Aorta (tissue), 5 donors: ENCODE measurements at places on chromosomes 7 and 10.

- DNase-seq = no peak
Measured at GRCh38 chr7:157634401-157635147, 297.8 kb downstream of the DNAJB6 start.

GRCh38 chr7:132942701-132943100 lies 139.2 kb downstream of the CHCHD3 start:
- DNase-seq = no peak

DNA sequence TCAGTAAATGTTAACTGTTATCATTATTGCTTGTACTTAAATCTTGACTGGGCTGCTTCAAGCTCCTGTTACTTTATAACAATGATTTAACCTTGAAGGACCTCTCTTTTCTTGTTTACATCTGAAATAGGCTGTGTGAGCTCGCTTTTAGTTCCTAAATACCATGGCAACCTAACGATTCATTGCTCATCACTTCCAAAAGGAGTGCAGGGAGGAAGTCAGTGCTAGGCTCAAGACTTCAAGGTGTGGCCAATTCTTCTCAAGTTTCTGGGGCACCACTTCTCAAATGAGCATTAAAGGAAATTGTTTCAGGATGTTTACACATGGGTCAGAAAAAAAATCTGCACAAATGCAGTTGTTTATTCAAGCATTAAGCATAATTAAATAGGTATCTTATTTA lies 284.2 kb downstream of the MTERF1 start:
- DNase-seq = no peak

DNA sequence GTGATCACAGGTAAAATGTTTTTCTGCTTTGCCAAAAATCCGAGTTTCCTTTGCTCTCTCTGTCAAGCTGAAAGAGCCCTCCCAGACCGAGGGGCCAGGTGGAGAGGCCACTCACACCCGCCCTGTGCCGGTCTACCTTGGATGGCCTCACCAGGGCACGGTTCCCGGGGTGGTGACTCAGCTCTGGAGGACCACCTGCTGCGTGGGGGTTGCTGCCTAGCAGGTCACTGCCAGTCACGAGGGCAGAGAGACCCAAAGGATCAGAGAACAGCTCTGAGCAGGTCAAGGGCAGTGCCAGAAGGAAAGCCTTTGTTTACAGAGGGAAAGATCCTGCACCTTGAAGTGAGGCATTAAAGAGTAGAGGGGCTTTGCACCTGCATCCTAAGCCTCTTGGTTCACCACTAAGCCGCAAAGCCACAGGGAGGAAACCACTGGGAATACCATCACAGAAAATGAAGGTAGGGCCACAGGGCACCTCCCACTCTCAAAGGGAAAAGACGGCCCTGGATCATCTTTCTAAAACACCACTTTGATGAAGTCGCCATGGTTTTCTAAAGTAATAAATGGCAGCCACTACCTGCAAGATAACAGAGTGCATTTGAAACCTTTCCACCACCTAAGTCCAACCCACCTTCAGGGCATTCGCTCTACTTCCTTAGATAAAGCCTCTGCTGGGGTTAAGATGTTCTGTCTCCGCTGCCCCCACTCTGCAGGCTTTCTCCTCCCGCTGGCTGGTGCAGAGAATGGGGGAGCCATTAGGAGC lies 160.3 kb upstream of the KLF14 start:
- DNase-seq = peak; percentile 87

DNA sequence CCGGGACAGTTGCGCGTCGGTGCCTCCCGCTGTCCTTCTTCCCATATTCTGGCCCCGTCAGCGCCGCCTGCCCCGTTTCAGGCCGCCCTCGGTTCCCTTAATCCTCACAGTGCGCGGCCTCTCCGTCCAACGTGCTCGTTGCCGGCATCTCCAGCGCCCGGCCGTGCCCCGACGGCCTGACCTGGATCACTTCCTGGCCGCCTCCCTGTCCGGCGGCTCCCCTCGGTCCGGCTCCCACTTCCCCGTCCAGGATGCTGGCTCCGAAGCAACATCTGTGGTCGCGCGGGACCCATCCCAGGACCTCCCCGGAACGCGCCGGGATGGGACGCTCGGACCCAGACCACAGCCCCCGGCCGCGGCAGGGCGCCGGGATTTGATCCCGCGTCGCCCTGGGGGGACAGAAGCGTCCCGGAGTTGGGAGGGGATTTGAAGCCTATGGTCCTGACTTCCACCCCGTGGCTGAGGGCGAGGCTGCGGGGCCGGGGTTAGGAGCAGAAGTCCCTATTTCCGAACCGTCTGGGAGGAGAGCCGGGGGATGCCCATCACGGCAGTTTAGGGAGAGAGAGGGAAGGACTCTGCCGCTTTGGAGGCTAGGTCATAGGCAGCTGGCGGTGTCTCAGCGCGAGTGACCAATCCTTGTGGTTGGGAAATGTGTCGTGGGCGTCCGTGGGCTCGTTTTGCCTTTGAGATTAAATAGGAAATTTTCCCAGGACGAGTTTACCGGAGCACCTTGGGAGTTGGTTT lies 53.8 kb downstream of the KCTD7 start:
- peak; percentile 85 for DNase-seq

- DNase-seq = no peak
Measured at GRCh38 chr10:118237930-118238329, 104.2 kb downstream of the FAM204A start.

- DNase-seq = no peak
Measured at GRCh38 chr10:51687296-51687695, 12.1 kb downstream of the CSTF2T start.

- DNase-seq = peak; percentile 26
Measured at GRCh38 chr10:79052291-79053080, 16.3 kb upstream of the ZMIZ1 start.
